ENCODE measurements at places on chromosomes 6 and 20.

DNA sequence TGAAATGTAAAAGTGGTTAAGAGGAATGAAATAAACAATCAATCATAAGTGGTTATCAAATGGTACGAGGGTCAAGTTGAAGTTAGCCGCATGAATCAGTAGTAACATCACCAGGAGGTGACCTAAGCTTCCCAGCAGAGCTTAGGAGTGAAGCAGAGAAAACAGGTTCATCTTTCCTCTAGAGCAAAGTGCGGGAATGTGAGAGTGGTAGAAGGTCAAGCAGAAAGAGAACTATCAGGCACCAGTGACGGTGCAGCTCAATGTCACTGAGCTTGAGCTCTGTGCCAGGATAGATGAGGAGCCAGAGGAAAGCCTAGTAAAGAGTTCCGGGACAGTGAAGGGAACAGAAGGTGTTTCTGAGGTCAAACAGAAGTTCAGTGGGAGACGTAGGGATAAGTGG lies 20.8 kb upstream of the TNFAIP3 start:
- no peak for DNase-seq

DNA sequence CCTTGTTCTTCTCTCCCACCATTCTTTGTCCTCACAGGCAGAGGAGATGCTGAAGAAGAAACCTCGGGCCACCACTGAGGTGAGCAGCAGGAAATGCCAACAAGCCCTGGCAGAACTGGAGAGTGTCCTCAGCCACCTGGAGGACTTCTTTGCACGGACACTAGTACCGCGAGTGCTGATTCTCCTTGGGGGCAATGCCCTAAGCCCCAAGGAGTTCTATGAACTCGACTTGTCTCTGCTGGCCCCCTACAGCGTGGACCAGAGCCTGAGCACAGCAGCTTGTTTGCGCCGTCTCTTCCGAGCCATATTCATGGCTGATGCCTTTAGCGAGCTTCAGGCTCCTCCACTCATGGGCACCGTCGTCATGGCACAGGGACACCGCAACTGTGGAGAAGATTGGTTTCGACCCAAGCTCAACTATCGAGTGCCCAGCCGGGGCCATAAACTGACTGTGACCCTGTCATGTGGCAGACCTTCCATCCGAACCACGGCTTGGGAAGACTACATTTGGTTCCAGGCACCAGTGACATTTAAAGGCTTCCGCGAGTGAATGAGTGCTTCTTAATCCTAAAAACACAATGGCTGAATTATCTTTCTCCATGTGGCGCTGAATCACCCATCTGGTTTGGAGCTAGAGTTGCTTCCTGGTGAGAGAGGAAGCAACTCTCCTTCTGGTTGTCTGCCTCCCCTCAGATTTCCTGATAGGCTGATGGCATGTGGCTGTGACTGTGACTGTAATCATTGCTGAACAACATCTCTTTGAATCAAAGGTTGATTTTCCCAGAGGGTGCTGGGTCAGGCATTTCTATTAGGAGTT lies 4.6 kb downstream of the MAD2L1BP start:
- no peak for DNase-seq

- DNase-seq, result no peak
Measured at GRCh38 chr20:44039147-44039546, 124.5 kb downstream of the TOX2 start.

DNA sequence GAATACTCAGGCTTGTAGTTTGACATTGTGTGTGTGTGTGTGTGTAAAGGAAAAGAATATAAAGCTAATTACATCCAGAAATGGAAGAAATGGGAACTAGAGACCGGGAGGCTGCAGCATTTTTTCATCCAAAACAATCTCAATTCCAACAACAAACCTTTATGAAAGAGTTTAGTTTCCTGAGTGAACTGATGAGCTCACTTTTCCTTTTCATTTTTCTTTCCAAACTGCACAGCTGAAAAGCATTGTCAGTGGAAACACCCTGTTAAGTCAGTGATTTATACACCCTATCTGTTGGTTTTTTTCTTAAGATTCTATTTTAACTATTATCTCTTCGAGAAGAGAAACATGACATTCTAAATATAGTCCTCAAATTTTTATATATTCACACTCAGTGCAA lies 130.9 kb downstream of the RFPL4B start:
- no peak for DNase-seq

GRCh38 chr6:91575032-91575431 lies 988.2 kb upstream of the MAP3K7 start:
- DNase-seq, result no peak

- DNase-seq, result no peak
Measured at GRCh38 chr20:50425076-50425475, 85.1 kb upstream of the PTPN1 start.

DNA sequence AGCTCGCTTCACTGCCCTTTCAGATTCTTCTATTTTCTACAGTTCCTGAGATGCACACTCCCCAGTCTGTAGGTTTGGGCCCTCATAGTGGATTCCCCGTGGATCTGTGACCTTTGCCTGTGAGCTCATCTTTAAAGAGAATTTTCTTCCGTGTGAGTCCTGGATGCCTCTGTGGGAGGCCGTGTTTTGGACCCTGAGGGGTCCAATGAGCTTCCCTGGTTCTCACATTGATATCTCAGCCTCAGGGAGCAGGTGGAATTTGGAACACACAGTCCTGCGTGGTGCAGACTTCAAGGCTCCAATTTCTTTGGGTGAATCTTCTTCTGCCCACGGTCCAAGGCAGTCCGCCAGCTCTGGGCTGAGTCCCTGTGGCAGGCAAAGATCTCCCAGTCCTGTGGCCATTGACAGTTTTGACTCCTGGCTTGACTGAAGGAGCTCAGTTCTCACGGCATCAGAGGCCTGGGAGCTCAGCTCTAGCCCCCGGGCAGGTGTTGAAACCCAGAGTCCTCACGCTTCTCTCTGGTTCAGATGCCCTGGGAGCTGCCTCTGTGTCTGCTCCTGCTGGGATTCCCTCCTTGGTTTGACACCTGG lies 61.0 kb downstream of the PSMG4 start:
- DNase-seq, result no peak

- DNase-seq, result no peak
Measured at GRCh38 chr6:124995131-124995530, 32.9 kb downstream of the RNF217 start.

GRCh38 chr20:17936761-17937732 lies 31.5 kb downstream of the SNX5 start:
- no peak for DNase-seq

DNA sequence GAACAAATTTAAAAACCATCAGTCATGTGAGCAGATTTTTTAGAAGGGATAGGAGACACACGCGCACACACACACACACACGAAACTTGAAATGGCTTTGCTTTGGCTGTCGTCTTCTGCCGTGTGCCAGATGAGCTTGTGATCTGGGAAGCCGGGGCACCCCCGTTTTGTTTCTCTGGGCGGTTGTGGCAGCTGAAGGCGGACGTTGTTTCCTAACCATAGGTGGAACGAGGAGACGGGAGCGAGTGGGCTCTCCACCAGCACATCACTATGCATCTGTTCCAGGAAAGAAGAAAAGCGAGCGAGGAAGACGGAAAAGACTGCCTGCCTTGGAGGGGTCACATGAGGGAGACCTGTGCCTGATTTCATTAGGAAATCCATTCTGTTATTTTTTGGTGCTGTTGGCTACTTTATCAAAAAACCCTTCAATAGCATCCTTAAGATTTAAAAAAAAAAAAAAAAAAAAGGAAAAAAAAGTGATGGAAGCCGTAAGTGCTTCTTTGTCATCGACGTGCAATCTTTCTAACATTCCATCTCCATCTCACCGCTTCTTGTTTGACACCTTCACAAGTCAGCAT lies 142.1 kb downstream of the DTNBP1 start:
- DNase-seq, result no peak

DNA sequence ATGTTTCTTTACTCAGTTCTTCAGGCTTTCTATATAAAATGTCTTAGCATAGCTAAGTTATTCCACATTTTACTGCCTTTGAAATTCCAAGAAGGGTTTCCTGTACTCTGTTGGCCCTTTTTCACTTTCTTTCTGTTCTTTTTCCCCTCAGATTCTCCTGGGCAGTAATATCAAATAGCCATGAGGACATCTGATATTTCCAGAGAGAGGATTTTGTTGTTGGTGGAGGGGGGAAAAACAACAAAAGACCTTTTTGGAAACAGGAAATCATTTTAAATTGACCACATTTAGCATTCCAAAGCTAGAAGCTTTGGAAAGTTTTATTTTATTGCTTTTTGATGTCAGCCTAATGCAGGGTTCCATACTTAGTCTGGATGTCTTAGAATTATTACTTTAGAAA lies 445.4 kb downstream of the GJA1 start:
- DNase-seq, result no peak

GRCh38 chr6:18410412-18410811 lies 23.3 kb downstream of the RNF144B start:
- no peak for DNase-seq

- no peak for DNase-seq
Measured at GRCh38 chr6:137744877-137745276, 122.2 kb upstream of the TNFAIP3 start.

- no peak for DNase-seq
Measured at GRCh38 chr20:62171245-62171644, 11.6 kb upstream of the MTG2 start.

- DNase-seq, result no peak
Measured at GRCh38 chr6:142823256-142823902, 121.6 kb downstream of the HIVEP2 start.

- no peak for DNase-seq
Measured at GRCh38 chr6:2959909-2960719, 11.3 kb downstream of the SERPINB6 start.

GRCh38 chr6:28982476-28983266 lies 22.4 kb downstream of the ZNF311 start:
- no peak for DNase-seq

- no peak for DNase-seq
Measured at GRCh38 chr6:105397987-105398386, 4.9 kb downstream of the PREP start.

DNA sequence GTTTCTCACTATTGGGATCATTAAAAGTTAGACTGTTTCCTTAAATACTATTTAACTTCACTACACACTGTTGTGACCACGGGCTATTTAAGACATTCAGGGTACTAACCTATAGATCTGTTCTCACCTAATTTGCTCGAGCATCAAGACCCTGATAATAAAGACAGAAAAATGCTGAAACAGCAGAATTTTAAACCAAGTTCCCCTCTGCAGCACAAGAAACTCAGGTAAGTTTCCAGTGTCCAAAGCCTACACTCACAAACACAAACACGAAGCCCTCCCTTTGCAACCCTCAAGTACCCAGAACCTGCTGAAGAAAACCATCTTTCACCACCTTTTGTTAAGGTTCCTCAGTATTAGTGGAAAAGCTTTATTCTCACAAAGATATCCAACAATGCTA lies 4.0 kb downstream of the SNX5 start:
- no peak for DNase-seq

GRCh38 chr6:122663981-122664380 lies 53.8 kb downstream of the PKIB start:
- DNase-seq, result no peak

DNA sequence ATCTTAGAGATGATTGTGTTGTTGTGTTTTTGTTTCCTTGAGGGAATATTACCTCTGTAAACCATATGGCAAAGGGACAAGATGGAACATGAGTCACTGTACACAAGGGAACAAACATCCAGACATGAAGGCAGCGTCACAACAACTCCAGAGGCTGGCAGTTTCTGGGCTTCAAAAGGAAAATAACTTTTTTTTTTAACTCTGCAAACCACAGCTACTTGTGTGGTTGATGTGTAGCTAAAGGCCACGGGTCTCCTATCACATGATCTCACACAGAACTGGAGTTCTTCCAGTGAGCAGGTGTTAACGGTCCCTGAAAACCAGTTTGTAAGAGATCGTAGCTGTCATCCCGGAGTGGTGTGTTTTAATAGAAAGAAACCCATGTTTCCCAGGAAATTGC lies 33.2 kb upstream of the HBS1L start:
- DNase-seq, result no peak

- DNase-seq, result no peak
Measured at GRCh38 chr20:44736170-44737021, 9.3 kb upstream of the KCNK15 start.

DNA sequence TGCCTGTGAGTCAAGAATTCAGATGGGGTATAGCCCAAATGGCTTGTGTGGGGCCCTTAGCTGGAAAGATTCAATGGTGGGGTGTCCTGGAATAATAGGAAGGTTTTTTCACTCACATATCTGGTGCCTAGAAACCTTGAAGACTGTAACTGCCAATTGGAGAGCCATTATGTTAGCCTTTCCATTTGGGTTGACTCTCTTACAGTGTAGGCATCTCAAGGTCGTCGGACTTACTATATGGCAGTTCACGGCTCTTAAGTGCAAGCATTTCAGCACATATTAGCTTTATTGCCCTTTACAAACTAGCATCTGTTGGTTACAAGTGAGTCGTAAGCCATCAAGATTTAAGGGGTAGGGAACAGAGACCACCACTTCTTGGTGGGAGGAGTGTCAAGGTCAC lies 74.1 kb downstream of the CD2AP start:
- no peak for DNase-seq

DNA sequence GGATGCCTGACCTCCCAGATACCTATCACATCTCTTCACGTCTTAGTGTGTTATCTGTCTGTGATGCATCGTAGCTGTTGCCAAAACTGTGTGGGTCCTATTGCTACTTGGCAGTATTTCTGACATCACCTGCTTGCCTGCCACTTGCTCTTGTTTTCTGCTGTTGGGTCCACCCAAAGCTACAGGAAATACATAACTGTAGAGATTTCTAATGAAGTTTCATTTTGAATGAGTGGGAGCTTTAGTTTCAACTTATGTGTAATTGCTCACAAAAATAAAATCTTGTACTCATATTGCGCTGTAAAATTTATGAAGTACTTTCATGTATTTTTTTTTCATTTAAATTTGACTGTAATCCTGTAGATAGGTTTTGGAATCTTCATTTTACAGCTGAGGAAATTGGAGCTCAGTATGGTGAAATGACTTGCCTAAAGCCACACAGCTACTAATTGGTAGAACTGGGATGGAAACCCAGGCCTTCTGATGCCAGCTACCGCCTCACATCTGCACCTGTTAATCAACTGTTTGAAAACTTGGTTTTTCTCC lies 113.6 kb upstream of the MAN1A1 start:
- no peak for DNase-seq

DNA sequence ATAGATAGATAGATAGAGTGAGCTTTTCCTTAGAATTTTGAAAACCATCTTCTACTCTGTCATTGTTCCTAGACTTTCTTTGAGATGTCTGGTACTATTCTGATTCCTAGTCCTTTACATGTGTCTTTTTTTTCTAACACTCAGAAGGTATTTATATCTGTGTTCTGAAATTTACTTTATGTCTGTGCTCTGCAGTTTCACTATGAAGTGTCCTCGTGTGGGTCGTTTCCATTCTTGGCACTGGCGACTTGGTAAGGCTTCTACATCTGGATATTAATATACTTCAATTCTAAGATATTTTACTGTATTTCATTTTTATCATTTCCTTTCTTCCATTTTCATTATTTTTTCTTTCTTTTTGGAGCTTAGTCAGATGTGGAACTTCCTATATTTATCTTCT lies 87.0 kb downstream of the FHL5 start:
- no peak for DNase-seq

GRCh38 chr6:16168121-16168520 lies 39.2 kb downstream of the MYLIP start:
- no peak for DNase-seq

GRCh38 chr6:37860226-37860839 lies 40.8 kb downstream of the ZFAND3 start:
- DNase-seq, result no peak

- no peak for DNase-seq
Measured at GRCh38 chr6:126661646-126662045, 321.7 kb downstream of the CENPW start.

GRCh38 chr6:23566418-23566817 lies 559.6 kb upstream of the NRSN1 start:
- no peak for DNase-seq

GRCh38 chr20:16451982-16452381 lies 121.3 kb downstream of the KIF16B start:
- no peak for DNase-seq

GRCh38 chr6:106666282-106667021 lies 37.1 kb downstream of the QRSL1 start:
- no peak for DNase-seq

All from NCI-H1048 (cell line).